ENCODE measurements at places on chromosomes 7 and 10.

GRCh38 chr10:109726473-109726872 lies 196.8 kb downstream of the XPNPEP1 start:
- no peak for DNase-seq

DNA sequence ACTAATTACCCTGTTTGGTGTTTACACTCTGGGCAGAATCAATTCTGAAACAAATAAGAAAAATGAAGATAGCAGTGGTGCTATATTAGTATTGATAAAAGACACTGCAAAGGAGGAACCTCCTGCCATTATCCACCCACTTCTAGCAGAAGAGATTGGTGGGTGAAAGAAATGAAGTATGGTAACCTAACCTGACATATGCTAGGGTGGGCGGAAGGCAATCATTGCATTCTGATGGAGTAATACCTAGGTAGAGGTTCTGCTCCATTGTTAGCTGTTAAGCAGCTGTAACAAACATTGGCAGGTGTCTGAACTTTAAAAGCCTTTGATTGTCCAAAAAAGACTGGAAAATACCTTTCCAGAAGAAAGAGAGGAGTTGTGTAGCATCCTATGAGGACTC lies 95.9 kb downstream of the OTUD1 start:
- DNase-seq, result no peak

DNA sequence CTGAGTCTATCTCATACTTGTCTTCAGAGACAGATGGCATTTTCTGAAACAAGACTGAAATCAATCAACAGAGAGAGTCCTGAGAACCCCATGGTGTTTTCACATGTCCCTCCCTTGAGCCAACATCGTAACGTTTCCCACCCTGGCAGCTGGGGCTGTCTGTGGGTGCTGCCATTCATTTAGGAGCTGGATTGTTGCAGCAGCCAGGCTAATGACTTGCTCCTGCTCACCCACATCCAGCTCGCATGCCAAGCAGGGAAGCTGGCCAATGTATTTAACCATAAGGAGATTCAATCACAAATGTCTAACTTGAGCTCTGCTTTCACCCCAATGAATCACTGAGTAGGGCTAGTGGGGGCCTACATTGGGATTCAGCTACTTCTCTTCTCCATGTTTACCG lies 146.1 kb downstream of the ADRA2A start:
- DNase-seq, result no peak

DNA sequence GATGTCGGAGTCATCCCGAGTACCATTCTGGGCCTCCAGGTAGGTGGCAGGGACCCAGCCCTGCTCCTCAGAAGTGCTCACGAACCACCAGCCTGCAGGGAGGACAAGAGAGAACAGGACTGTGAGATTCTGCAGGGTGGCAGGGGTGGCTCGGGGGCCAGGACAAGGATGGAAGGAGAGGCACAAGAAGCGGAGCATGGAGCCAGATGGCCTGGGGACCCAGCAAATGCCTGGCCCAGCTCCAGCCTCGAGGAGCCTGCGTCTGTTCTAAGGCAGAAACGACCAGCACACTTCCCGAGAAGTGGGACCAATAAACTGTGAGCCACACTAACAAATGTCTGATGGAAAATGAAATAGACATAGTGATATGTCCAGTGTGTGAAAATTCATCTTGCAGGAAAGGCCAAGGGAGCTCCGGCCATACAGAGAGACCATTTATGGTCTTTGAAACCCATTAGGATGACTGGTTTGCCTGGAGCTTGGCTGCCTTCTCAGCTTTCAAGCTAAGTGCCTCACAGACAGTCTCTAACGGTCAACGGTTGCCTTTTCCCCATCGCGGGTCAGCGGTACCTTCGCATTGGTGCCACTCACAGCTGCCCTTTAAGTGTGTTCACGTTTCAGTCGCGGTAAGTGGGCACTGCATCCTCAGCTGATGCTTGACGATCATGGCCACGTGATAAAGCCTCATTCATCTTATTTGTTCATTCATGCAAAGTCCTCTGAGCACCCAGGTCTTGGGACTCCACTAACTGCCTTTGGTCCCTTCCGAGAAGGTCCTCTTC lies 133.8 kb downstream of the NEURL1 start:
- DNase-seq, result no peak

DNA sequence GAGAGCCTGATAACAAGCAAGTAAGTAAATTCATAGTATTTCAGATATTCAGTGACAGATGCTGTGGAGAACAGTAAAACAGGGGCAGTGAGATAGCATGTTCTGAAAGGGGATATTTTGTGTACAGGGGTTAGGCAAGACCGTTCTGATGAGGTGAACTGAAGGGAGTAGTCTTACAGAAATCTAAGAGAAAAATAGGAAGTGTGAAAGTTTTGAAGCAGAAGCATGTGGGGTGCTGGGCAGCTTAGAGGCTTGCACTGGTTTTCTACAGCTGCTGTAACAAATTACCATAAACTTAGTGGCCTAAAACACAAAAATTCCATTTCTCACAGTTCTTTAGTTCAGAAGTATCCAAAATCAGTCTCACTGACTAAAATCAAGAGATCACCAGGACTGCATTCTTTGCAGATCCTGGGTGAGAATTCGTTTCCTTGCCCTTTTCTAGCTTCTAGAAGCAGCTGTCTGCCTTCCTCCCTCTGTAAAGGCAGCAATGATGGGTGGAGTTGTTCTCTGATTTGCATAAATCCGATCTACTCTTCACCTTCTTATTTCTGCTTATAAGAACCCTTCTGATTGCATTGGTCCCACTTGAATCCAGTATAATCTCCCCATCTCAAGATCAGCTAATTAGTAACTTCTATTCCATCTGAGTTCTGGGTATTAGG lies 7.5 kb upstream of the KLF14 start:
- no peak for DNase-seq
